ENCODE measurements at places on chromosomes 12 and 14.

DNA sequence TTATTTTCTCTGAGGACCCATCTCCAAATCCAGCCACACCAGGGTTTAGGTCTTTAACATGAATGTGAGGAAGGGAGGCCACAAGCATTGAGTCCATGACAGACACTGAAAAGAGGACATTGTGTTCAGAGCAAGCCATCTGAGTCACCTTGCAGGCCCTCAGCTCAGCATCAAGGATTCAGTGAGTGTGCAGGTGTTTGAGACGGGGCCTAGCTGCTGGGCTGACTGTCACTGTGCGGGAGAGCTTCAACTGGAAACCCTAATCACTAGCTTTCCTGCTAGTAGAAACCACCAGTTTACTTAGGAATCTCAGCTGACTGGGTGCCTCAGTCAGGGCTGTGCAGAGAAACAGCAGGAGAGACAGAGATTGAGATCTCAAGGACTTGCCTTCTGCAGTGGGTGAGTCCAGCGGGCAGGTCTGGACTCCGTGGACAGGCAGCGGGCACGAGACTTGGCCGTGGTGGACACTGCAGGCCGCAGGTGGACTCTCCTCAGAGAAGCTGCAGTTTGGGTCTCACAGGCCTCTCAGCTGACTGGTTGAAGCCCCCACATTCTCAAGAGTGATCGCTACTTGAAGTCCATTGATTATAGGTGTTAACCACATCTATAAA, 86.1 kb upstream of the DYNC1H1 start:
- no peak for DNase-seq

GRCh38 chr12:31724557-31724956, 4.3 kb downstream of the AMN1 start:
- no peak for DNase-seq

GRCh38 chr12:71071536-71072097, 86.2 kb downstream of the TSPAN8 start:
- no peak for DNase-seq

- DNase-seq, result no peak
Measured at GRCh38 chr12:87756721-87757120, 272.5 kb downstream of the C12orf50 start.

DNA sequence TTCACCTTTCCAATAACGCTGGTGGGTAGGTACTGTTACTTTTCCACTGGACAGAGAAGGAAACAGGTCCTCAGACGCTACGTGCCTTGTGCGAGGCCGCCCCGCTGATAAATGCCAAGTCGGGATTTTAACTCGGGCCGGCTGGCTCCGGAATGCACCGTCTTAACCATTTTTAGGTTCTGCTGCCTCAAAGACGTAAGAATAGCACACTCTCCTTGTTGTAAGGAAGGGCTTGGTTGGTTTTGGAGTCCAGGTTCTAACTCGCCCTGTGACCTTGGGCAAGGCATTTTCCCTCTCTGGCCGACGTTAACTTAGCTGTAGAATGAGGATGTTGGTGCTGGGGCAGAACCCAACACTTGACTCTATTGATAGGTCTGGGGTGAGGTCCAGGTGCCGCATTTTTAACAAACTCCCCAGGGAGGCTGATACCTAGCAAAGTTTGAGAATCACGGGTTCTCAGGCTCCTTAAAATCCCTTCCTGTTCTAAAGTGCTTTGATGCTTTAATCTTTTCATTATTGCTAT, 814 bp downstream of the ANKRD13A start:
- DNase-seq, result no peak

DNA sequence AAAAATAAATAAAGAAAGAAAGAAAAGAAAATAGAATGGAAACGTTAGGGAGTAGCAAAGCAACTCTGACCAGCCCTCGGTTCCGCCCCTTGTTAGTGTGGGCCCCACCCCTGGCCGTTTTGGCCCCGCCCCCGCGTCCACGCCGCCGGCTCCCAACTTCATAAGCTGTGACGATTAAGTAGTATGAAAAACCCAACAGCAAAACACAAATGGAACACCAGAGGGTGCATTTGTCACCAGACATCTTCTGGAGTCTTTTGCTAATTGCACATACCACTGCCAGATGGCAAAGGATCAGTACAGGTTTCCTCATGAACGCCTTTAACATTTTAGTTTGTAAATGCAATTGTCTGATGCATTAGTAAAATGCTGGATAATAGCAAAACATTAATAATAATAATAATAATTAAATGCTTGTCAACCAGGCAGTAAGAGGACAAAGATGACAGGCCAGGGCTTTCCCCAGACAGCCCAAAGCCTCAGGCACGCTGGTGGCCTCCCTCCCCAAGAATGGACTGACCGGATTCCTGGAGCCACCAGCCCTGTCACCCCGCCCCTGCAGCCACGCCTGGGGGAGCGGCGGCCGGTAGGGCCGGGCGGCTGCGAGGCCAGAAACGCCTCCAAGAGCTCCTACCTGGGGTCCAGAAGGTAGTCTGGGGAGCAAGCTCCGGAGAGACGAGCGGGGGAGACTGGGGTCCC, 23.6 kb downstream of the HSP90AA1 start:
- no peak for DNase-seq

DNA sequence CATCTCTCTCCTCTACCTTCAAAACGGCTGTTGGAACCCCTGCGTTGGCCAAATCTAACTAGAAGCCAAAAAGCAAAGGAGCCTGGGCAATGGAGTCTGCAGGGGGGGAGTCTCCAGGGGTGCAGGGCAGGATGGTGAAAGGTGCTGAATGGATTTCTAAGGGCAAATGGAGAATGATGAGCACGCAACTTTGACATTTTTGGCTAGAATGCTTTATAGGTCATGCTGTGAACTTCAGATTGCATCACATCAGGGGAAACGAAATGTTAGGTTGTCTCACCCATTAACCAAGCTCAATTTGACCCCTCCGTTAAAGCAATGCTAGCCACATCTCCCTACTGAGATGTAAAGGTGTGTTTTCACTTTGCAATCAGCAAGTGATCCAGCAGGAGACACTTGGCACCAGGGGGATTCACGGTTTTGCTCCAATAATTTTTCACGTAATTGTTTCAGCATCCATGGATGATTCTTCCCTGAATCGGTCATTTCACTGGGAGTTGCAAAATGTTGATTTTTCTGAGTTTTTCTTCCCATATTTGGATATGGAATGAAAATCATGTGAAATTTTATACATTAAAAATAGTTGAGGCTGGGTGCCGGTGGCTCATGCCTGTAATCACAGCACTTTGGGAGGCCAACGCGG, 78.0 kb upstream of the MDM1 start:
- no peak for DNase-seq

DNA sequence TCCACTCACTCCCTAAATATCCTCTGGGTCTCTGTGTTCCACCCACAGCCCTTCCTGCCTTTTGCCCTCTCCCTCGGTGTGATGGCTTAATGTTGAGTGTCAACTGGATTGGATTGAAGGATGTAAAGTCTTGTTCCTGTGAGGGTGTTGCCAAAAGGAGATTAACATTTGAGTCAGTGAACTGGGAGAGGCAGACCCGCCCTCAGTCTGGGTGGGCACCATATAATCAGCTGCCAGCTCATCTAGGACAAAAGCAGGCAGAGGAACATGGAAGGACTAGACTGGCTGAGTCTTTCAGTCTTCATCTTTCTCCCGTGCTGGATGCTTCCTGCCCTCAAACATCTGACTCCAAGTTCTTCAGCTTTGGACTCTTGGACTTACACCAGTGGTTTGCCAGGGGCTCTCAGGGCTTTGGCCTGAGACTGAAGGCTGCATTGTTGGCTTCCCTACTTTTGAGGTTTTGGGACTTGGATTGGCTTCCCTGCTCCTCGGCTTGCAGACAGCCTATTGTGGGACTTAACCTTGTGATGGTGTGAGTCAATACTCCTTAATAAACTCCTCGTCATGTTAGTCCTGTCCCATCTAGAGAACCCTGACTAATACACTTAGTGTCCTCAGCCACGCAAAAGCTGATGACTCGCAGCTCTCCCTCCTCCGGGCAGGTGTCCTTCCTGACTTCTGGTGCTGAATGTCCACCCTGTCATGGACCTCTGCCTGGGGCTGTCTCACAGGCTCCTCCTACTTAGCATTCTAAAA, 5.9 kb downstream of the DGLUCY start:
- no peak for DNase-seq
